ENCODE measurements at places on chromosomes 4 and X. TPM values are rescaled to one million over a fixed set of nuclear protein-coding genes. Genes with fewer than 3 reads are reported as not detected.
A peak's percentile ranks its signal among the peaks of the same experiment; 100 is the strongest.

GRCh38 chr4:86848136-86848535 is 1.0 kb downstream of the SLC10A6 start:
- DNase-seq, result no peak

- no peak for DNase-seq
Measured at GRCh38 chrX:110408949-110409588, 50.4 kb downstream of the RTL9 start.

Gene MAGED4
- 48.7 TPM for total RNA-seq

Gene PCDH10
- 1.0 TPM for total RNA-seq

Gene LONRF3
- 4.7 TPM for total RNA-seq

DNA sequence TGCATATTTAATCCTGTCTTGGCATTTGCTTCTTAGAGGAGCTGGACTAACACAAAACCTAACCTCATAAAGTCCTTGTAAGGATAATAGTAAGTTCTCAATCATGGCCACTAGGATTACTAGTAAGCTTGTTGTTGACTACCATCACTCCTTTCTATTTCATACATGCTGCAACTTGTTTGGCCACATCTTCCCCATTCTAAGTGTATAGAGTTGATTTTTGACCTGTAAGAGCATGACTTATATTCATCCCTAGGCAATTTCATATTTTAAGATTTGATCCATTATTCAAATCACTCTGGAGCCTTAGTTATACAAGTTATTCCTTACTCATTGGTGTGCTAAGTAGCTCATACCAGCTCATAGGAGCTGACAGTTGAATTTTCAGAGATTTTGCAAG is 109.4 kb downstream of the EFHC2 start:
- no peak for DNase-seq

Gene TRIML2
- total RNA-seq, result 0.26 TPM

Gene LANCL3
- 1.8 TPM for total RNA-seq

Gene SMS
- total RNA-seq, result 67.0 TPM

Gene CHST7
- total RNA-seq, result 12.9 TPM

DNA sequence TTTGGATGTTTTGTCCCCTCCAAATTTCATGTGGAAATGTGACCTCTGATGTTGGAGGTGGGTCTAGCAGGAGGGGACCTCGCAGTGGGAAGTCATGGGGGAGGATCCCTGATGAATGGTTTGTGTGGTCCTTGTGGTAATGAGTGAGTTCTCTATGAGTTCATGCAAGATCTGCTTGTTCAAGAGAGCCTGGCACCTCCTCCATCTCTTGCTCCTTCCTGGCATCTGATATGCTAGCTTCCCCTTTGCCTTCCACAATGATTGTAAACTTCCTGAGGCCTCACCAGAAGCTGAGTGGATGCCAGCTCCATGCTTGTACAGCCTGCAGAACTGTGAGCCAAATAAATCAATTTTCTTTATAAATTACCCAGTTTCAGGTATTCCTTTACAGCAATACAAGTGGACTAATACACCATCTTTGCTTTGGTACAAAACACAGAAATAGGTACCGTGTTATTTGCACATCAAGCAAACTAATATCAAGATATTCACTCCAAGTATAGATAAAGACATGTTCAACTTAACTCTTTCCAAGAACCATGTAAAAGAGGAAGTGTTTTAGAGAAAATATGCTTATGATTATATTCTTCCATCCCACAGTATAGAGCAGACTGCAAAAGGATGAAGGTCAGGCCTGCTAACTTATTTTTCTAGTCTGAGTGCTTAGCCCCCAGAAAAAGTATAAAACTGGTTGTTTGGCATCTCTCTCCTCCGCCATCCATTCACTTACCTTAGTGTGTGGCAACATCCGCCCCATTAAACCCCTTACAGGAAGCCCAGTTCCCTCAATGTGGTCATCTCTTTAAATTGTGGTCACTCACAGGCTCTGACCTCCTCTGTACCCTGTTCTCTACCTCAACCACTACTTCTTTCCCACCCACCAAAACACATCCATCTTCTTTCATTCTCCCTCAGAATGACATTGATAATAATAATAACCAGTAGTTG is 6.7 kb downstream of the ARAP2 start:
- DNase-seq, result no peak

DNA sequence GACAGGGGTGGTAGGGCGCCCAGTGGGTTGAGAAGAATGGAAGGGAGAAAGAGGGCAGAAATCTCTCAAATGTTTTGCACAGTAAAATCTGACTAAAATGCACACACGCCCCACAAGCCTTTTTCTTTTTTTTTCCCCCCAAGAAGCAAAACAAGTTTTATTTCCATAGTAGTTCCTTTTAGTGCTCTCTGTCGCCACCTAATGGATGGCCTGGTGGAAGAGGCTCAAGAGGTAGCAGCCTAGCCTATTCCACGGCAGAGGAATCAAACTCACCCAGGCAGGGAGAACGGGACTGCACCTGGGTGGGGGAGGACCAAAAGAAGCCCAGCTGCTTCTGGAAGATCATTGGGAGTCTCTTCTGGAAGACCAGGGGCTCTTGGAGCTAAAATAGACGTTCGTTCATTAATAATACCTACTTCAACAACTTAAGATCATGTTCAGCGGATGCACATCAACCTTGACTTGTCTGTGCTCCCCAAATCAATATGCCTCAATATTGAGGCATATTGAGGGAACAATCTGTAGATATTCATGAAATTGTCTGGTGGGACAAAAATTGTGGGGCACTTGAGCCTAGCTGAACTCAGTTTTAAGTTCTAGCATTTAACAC is 31.6 kb upstream of the IRAK1 start:
- peak; percentile 82 for DNase-seq

Gene CXorf49
- total RNA-seq, result not detected

GRCh38 chrX:130343411-130343810 is 3.7 kb downstream of the SLC25A14 start:
- DNase-seq, result no peak

DNA sequence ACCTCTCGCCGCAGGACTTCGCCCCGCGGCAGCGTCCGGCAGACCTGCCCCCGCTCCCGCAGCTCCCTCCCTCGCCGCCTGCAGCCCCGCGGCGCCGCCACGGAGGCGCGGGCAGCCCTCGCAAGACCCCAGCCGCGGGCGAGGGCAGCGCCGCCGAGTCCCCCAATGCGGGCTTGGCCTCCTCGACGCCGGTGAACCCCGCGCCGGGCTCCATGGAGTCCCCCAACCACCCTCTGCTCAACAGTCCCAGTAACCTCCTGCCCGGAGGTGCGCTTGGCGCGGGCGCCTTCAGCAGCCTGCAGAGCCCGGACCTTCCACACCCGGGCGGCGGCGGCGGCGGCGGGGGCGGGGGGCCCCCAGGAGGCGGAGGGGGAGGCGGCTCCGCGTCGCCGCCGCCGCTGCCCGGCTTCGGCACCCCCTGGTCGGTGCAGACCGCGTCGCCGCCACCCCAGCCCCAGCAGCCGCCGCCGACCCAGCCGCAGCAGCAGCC is 1.2 kb downstream of the CPEB2 start:
- peak; percentile 35 for DNase-seq

Gene MTNR1A
- not detected for total RNA-seq

Gene IDS
- total RNA-seq, result 55.4 TPM

GRCh38 chrX:2888309-2888708 is 40.8 kb downstream of the ARSD start:
- no peak for DNase-seq

GRCh38 chrX:126376465-126376864 is 176.1 kb downstream of the DCAF12L1 start:
- DNase-seq, result no peak

GRCh38 chr4:46505131-46505530 is 115.2 kb upstream of the GABRA2 start:
- DNase-seq, result no peak

DNA sequence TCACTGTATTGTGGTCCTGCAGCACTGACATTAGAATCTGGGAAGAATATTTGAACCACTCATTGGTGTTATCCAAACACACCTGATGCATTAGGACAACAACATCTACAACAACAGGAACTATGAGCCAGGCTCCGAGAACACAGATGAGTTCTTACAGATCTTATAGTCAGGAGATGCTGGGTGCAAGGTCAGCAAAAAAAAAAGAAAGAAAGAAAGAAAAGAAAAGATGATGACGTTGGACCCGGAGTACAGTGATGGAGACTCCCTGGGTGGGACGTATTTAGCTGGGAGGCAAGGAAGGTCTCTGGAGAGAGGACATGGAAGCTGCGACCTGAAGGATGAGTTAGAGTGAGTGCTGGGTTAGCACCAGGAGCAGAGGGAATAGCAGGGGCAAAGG is 17.8 kb upstream of the MAN2B2 start:
- no peak for DNase-seq

DNA sequence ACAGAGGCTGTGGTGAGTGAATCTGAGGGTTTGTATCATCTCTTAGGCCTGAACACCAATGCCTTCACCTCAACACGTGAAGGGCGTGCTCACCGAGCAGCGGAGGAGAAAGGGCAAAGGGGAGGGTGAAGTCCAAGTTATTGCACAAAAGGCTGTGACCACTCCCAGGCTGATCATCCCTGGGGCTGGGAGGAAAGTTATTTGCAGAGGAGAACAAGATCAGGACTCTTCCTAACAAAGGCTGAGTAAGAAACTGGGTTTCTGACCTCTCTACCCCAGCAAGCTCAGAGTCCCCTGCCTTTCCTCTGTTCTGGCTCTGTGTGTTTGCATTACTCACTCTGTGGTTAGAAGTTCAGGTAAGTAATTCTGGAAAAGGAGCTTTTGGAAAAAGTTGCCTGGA is 366.3 kb upstream of the CXorf51A start:
- DNase-seq, result peak; percentile 77

Gene UGT8
- total RNA-seq, result 72.8 TPM

Gene KDR
- 24.0 TPM for total RNA-seq

- DNase-seq, result no peak
Measured at GRCh38 chr4:101157415-101158133, 189.8 kb downstream of the PPP3CA start.

DNA sequence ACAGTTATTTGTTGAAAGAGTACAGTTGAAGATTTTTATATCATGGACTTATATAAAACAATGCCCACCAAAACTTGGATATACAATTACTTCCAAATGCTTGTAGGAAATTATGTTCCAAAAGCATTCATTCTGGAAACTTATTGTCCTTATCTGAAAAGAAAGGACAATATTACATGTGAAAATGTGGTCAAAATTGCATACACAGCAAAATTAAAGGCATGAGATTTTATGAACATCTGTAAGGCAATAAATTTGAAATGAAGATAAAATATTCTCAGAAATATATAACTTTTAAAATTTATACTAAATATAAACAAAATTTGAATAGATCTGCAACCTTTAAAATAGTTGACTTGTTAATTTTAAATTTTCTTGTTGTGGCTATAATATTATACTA is 1173.8 kb downstream of the NLGN4X start:
- no peak for DNase-seq

Gene POU4F2
- total RNA-seq, result not detected

GRCh38 chr4:8732681-8733243 is 138.9 kb downstream of the HMX1 start:
- DNase-seq, result no peak

Gene ALAS2
- total RNA-seq, result 0.78 TPM

GRCh38 chr4:77921701-77922100 is 59.1 kb downstream of the MRPL1 start:
- no peak for DNase-seq

DNA sequence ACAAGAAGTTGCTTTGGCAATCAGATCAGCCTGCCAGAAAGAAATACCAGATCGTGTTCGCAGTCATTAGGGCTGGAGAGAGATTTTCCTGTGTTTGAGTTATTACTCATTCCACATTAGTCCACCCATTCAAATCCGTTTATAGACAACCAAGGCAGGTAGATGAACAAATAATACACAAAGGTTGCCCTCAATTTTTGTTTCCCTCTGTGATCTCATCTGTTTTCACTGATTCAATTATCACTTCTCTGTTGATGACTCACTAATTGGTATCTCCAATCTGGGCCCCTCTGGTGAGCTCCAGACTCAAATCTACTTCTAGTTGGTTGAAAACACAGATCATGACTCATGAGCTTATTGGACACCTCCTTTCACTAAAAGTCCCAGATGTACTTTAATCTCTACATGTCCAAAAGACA is 54.5 kb downstream of the CHM start:
- no peak for DNase-seq

DNA sequence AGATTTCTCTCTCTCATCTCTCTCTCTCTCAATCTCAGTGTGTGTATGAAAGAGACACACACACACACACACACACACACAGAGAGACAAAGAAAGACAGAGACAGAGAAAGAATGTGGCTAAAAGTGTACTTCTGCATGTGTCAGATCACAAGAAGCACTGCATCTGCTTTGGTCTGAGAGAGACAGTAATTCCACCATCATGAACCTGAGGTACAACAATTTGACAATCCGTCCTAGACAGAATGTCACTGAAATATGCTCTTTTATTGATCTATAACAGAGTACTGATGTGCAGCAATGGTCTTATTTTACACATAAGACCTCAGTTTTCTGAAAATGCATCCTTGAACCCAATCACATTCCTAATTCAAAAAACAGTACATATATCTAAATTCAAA is 576.2 kb upstream of the SMIM31 start:
- DNase-seq, result no peak

DNA sequence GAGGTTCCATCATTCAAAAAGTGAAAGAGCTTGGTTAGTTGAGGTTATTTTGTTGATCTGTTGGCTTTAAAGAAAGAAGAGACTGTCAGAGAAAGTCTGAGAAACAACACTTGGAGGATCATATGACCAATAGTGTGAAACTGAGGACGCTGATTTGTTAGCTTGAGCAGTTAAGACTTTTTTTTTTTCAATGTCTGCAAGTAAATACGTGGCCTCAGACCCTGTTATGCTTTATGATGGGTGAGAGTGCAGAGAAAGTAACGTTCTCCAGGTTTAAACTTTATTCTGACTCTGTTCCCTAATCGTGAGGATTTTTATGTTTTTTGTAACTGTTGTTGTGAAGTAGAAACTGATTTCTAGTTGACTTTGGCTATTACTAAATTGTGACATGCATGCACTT is 45.9 kb downstream of the GAB1 start:
- DNase-seq, result no peak

GRCh38 chrX:126836186-126836585 is 16.7 kb downstream of the PRR32 start:
- no peak for DNase-seq

Gene NPY1R
- total RNA-seq, result 6.3 TPM

Gene HSD17B13
- total RNA-seq, result 0.95 TPM

DNA sequence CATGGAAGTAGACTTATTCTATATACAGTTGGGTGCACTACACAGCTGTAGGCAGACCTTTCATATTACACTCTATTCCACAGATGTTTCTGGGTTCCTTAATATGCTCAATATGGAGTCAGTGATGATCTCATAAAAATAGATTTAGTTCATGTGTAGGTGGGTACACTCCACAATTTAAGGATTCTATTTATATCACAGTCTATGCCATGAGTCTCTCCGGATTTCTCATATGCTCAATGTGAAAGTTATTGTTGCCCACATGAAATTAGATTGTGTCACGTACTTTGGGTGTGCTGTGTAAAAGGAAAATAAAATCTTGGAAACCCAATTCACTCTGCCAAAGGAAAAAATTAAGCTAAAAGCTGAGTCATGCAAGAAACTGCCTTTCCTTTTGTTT is 32.5 kb upstream of the TASL start:
- no peak for DNase-seq

DNA sequence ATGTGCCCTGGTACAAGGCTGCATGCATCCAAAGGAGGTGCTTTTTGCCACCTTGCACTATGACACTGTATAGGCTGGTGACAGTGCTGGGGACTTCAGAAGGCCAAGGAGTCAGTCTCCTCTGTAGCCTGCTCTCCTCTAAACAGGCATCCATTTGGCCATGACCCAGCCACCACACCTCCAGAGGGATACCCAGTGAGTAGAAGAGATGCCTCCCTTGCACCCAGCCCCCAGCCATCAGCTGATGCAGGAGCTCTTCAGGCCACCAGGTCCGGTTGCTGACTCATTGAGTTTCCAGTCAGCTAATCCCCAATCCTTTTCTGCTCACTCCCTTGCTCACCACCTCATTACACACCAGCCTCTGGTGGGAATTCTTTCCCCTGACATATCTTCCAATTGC is 99.8 kb downstream of the PJA1 start:
- no peak for DNase-seq

Measured in mucosa of gallbladder (tissue), 1 donor.